8988T (cell line): ENCODE measurements at places on chromosomes 6 and 20.

- DNase-seq, result peak; percentile 68
Observed at GRCh38 chr20:4091490-4092479, 76.4 kb upstream of the RNF24 start.

DNA sequence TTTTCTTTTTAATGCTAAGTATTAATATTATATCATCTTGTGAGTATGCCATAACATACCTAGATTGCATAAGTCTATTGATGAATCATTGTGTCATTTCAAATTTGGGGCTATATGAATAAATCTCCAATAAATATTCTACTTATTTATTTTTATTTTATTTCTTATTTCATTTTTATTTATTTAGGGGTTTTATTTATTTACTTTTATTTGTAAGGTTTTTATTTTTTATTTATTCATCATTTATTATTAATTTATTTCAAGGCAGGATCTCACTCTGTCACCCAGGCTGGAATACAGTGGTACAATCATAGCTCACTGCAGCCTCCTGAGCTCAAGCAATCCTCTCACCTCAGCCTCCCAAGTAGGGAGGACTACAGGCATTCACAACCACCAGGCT, 36.3 kb downstream of the BMP5 start:
- DNase-seq, result no peak

DNA sequence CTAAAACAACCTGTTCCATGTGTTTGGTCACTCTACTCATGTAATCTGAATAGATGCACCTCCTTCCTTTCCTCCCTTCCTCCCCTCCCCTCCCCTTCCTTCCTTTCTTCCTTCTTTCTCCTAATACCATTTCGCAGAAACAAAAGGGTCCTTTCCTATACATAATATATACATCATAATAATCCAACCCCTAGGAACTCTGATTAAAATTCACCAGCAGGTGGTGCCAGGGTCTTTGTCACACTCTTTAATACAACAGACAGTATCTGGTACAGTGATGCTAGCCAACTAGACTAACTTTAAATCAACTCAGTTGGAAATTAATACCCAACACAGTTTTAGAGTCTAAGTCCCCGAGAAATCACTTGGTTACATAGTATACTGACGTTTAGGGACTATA, 181.2 kb upstream of the SHLD1 start:
- DNase-seq, result no peak

DNA sequence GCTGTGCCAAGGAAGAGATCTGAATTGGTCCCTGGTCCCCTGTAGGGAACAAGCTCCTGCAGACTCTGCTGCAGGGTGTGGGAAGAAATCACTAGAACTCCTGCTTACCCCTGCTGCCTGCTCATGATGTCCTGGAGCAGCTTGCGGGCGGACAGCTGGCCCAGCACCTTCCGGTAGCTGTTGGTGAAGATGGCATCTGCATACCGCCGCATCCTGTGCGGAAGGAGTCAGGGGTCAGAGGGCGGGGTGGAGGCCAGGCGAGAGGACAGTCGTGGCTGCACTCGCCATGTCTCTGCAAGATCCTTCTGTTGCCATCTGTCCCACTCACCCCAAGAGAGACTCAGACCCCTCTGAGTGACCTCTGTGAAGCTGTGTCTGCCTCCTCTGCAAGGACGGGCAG, 5.3 kb downstream of the GHRH start:
- DNase-seq, result no peak

- DNase-seq, result no peak
Observed at GRCh38 chr6:56241124-56241802, 6.1 kb downstream of the COL21A1 start.

DNA sequence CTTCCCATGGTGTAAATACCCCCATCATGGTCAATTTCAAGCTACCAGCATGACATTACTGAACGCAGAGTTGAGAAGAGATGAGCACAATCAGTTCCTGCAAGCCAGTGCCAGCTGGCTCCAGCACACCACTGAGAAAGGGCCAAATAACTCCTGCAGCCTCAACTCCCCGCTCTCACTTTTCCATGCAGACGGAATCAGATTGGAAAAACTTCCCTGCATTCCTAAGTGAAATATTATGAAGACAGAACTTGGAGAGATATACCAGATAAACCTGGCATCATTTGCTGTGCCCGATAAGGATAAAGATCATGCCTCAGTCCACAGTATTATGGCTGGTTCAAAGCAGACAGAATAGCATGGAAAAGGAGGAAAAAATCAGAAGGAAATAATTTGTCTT, 56.7 kb downstream of the FILIP1 start:
- DNase-seq, result no peak

DNA sequence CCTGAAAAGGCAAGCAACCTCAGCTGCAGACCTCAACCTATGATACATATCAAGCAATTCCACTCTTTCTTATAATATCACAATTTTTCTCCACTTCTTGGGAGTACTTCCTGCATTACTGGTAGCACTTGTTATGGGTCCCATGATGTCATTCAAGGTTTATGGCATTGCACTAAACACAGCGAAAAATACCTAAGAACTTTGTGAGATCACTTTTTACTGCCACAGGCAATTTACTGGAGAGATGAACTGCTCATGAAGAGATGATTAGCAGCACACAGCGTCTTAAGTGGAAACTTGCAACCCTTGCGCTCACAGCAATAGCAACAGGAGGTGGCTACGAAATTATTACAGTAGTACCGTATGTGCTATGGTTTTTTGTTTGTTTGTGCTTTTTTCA, 19.3 kb upstream of the RIMS4 start:
- no peak for DNase-seq

- DNase-seq, result no peak
Observed at GRCh38 chr20:63061051-63061770, 54.4 kb upstream of the BHLHE23 start.

GRCh38 chr6:52155791-52156576, 30.2 kb upstream of the IL17A start:
- DNase-seq, result no peak

DNA sequence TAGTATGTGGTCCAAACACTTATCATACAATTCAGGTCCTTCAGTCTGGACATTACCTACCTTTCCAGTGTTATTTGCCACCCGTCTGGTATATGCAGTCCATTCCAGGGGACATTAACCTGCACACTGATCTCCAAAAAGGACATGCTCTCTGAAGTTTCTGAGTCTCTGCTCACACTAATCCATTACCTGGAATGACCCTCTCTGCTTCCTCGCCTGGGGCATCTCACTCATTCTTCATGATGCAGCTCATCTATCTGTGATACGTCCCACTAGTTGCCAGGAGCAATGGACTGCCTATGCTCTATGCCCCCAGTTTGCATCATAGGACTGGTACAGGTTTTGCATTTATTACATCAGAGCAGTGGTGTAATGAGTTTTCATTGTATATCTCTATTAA, 5.9 kb upstream of the TUBB2B start:
- no peak for DNase-seq

DNA sequence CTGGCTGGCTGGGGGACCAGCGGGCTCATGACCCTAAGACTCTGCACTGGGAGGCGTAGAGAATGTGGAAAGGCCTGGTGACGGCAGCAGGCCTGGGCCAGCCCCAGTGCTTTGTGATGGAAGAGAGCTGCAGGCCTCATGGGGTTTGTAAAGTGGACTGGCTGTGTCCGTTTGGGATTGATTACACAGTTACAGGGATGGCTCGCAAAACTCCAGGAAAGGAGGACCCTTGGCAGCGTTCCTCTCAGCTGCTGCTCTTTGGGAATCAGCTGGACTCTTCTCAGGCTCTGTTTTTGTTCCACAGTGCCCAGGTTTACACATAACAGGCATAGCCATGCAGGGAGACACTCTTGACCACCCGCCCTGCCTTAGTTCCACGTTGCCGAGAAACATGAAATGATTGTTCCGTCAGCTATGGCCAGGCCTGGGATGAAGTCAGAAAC, 89.0 kb downstream of the SLX4IP start:
- DNase-seq, result no peak

DNA sequence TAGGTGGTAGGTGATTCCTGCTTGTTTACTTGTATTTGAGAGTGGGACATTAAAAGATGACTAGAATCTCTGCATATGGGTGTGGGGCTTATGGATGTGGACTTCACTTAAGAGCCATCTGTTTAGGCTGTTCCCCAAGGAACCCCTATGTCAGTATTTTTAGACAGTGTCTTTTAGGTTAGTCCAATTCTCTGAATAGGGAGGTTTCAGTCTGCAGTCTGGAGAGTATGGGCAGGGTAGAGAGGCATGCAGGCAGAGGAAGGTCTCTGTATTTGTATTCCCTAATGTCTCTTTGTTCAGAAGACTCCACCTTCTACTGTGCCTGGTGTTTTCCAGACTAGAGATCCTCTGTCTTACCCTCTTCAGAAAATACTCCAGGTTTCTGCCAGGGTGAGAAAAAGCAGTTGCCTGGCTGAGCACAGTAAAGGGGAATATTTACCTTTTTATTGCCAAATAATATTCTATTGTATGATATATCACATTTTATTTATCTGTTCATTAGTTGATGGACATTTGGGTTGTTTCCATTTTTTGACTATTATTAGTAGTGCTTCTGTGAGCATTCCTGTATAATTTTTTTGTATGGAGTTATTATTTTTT, 19.1 kb downstream of the SLX4IP start:
- DNase-seq, result no peak

GRCh38 chr20:53609491-53610445, 16.1 kb upstream of the ZNF217 start:
- no peak for DNase-seq

DNA sequence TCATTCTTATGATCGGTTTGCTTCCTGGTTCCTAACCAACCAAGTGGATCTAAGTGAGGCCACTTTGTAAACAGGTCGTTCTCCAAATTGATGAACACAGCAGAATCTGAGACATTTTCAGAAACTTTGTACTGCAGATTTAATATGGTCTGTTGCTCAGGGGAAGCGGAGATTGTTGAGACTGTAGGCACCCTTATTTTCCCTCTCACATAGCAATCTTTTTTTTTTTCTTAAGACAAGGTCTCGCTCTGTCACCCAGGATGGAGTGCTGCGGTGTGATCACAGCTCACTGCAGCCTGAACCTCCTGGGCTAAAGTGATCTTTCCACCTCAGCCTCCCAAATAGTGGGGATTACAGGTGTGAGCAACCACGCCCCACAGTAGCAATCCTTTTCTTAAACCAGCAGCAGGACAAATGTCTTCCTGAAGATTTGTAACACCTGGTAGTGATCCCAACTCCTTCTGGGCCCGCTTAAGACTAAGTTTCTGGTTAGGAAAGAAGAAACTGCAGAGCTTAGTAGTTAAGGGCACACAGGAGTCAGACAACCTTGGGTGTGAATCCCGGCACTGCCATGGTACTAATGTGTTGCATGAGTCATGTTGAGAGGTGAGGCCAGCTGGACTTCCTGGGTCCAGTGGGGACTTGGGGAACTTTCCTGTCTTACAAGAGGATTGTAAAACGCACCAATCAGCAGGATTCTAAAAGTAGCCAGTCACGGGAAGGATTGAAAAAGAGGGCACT, 48.4 kb upstream of the EZR start:
- DNase-seq, result no peak

DNA sequence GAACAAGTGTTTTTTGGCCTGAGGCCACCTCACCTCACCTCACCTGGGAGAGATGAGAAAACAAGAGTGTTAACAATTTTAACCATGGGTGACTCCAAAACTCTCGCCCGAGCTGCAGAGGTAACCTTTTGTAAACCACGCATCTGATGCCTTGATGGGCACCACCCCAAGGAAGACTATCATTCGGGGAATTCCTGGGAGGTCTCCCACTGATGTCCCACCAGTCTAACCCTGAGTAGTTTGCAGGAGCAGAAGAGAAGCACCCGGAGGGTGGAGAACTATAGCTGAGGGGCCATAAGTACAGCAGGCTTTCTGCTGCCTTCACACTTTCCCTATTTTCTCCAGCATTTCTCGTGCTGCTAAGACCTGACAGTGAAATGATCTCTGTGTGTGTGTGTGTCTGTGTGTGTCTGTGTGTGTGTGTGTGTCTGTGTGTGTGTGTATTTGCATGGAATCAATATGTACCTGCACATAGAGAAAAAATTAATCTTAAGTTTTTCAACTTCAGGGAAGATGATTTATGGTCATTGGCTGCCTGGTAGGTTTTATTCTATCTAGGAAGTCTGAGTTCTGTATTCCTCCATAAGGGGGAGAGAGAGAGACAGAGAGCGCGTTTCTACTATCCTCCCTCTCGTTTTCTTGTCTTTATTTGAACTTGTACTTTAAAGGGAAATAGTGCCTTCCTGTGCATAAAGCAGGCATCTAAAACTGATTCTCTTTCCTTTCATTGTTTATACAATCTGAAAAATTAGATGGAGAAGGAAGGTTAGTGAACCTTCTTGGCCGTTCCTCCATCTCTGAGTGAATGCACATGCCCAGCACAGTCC, 75.8 kb downstream of the CAP2 start:
- no peak for DNase-seq

DNA sequence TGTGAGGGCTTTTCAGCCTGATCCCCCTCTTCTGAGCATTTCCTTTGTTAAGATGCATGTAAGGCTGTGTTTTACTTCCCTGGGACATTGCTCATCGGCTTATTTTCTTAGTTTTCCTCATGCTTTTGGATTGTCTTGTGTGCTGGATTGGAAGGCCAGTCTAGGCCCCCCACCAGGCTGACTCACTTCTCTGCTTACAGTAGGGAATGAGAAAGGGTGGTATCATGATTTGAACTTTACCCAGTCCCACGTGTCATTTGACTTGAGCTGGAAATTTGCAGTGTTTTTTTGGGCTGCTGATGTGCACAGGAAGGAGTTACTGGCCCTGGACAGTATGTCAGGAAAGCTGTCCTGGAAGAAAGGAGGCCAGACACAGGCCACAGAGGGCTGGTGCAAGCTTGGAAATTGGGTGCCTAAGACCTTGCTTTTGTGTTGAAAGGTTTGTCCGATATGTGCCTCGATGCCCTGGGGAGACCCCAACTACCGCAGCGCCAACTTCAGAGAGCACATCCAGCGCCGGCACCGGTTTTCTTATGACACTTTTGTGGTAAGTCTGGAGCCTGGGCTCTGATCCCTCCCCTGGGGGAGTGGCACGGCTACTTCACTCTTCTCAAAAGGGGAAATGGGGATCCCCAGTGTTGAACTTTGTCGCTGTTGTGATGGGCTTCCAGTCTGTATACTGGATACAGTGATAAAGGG, 12.8 kb downstream of the RNF114 start:
- DNase-seq, result no peak

DNA sequence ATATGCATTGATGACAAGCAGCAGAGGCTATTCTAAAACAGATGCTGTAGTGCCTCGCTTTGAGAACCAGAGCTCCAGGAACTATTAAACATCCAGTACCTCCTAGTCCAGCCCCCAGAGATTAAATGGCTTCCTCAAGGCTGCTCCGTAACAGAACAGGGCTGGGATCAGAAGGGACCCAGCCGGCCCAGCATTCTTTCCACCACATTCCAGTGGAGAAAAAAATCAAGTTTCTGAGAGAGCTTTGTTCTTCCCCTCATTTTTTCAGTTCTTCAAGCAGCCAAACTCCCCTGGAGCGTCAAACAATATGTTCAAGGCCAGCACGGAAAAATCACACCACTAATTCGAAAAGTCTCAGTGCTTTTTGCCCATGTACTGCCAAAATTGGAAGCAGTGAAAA, 5.8 kb upstream of the STMND1 start:
- no peak for DNase-seq

- DNase-seq, result peak; percentile 40
Observed at GRCh38 chr6:3209114-3210023, 18.1 kb downstream of the TUBB2B start.

- no peak for DNase-seq
Observed at GRCh38 chr6:136290410-136291010, 864 bp upstream of the BCLAF1 start.

GRCh38 chr20:41411391-41411847, 44.8 kb upstream of the EMILIN3 start:
- DNase-seq, result no peak

- peak; percentile 69 for DNase-seq
Observed at GRCh38 chr20:57501461-57502335, 23.2 kb downstream of the CTCFL start.

GRCh38 chr6:68638230-68638900, 3.3 kb downstream of the ADGRB3 start:
- no peak for DNase-seq

GRCh38 chr20:46036370-46036769, 7.4 kb downstream of the SLC12A5 start:
- DNase-seq, result no peak
